ENCODE measurements at places on chromosomes 12 and 14.
A peak's percentile ranks its signal among the peaks of the same experiment; 100 is the strongest.

DNA sequence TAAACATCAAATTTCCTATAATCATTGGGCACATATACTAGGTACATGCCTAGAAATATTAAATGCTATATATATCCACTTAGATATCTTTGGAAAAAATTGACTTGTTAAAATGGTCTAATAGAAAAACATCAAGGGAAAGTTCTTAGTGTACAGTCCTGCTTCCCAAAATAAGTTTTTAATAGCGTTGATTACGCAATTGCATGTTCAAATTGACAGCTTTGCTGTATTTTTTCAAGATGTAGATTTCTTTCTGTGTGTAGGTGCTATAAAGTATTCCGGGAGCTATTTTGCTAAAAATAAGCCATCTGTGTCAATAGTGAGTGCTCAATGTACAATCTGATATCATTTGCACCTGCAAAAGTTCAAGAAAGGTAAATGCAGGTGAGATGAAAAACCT, 463.9 kb upstream of the ATP2B1 start:
- DNase-seq, result no peak

DNA sequence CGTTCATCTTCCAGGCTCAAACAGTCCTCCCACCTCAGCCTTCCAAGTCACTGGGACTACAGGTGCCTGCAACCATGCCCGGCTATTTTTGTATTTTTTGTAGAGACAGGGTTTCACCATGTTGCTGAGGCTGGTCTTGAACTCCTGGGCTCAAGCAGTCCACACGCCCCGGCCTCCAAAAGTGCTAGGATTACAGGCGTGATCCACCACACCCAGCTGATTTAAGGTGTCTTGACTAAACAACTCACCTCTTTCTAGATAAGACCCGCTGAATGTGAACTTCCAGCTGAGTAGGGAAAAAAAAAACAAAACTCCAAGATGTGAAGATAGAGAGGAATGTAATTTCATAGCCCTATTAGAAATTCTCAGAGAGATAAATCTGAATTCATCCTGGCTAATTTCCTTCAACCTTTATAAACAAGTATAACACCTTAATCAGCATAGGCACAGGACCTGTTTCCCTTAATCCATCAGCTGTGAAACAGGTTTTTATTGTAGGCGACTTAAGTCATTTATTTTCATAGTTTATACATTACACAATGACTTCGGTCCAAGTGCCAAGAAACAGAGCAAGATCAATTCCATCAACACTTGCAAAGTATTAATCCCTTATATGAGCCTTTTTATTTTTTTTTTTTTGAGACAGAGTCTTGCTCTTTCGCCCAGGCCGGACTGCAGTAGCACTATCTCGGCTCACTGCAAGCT, 51.5 kb downstream of the HCAR2 start:
- no peak for DNase-seq

GRCh38 chr14:58769011-58769643, 131.4 kb downstream of the DACT1 start:
- no peak for DNase-seq

GRCh38 chr14:57068511-57068910, 200.2 kb downstream of the EXOC5 start:
- DNase-seq, result no peak

DNA sequence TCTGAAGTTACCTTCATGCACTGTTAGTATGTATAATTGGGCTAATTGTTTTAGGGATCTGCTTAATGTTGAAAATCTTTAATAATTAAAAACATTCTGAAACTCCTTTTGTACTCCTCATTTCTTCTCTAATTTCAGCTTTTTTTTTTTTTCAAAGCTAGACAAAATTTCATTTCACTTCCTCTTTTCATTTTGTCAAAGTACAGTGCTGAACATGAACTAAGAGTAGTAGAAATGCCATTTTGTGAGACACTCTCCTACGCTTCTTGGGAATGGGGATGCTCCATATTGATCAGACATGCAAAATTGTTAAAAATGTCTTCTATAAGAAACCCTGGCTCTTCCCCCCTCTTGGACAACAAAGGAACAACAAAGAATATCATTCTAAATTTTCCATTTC, 1.7 kb downstream of the ABCD2 start:
- DNase-seq, result no peak

GRCh38 chr12:120292411-120292660, 633 bp upstream of the RNU4-2 start:
- DNase-seq, result no peak

- peak; percentile 20 for DNase-seq
Measured at GRCh38 chr12:69929531-69929930, 104.5 kb downstream of the MYRFL start.

DNA sequence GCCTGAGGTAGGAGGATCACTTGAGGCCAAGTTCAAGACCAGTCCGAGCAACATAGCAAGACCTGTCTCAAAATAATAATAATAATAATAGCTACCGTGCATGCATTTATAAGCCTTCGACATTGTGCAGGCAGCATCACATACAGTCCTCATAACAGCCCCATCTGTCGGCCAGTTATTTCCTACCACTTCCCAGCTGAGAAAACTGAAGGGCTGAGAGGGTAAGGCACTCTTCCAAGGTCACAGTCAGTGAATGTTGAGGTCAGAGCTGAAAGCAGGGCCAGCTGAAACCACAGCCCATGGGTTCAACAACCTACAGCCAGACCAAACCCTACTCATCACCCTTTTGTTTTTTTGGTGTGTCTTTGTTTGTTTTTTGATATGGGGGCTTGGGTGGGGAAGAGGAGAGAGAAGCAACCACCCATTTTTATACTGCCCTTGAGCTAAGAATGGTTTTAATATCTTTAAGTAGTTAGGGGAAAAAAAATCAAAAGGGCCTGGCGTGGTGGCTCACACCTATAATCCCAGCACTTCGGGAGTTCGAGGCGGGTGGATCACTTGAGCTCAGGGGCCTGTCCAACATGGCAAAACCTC, 16.8 kb upstream of the ITPK1 start:
- DNase-seq, result peak; percentile 43

DNA sequence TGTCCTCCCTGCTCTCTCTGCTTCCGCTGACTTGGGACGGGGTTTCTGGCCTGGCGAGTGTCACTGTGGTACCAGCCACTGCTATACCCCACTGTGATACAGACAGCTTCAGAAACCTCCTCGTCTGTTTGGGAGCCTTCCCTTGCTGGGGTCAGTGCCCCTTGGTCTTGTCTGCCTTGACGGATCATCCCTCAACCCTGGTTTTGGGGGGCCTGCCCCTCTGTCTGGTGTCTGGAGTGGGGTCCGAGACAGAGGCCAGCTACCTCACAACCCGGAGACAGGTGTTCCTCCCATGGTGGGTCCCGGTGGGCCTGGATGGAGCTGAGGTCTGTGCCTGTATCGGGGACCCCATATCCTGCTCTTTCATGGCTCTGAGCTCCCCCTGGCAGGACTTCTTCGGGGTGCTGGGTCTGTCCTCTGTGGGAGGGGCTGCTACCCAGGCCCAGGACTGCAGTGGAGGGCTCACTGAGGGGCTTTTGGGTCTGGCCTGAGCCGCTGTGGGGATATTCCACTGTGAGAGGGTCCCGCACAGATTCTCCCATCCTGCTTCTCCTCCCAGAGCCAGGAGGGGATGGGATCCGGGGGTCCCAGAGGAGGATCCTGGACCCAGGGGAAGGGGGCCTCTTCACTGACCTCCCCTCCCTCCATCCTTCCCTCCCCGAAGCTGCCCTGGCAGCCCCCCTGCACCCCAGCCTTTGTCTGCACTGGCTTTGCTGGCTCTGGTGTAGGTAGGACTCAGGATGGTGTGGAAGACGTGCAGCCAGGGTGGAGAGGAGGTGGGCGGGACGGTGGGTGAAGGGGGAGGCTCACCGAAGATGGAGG, 365.5 kb downstream of the TMEM121 start:
- no peak for DNase-seq

DNA sequence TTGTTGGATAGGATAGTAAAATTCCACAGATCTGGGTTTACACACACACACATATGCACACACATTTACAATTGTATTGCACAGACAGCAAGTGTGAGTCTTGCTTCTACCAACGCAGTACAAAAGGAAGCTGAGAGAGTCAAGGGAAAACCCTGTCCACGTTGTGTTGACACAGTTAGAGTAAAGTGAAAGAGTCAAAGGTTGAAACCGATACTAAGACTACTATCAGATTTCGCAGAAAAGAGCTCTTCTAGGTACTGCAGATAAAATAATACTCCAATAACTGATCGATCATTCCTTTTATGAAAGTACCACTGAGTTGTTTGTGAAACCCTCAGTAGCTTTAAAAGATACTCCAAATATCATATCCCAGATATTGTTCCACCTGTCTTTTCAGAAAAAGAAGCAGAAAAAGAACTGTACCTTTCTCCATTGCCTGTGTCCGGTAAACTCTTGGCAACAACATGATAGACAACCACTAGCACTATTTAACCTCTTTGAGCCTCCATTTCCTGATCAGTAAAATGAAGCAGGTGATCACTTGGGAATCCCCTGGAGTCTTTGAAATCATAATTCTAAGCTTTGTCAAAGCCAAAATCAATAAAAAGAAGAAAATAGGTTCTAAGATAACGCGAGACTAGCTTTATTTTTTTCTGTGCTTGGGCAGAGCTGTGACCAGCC, 224.6 kb upstream of the FOXN3 start:
- DNase-seq, result no peak

- no peak for DNase-seq
Measured at GRCh38 chr12:94622475-94622874, 27.9 kb downstream of the TMCC3 start.

- no peak for DNase-seq
Measured at GRCh38 chr14:93533437-93533836, 102.7 kb downstream of the UNC79 start.

DNA sequence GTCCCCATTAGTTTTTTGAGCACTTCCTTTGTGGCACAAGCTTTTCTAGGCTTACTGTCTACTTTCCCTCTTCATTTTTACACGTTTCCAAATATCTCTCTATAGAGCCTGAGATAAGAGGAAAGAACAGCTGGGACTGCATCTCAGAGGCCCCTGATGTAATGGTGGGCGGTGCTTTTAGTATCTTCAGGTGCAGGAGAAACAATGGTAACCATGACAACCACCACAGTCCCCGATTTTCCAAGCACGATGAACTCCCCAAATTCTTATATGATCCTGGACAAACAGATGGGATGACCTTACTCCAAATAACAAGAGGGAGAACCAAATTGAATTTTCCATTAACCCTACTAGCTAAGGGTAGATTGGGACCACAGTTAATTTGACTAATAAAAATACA, 103.3 kb downstream of the AEBP2 start:
- no peak for DNase-seq

DNA sequence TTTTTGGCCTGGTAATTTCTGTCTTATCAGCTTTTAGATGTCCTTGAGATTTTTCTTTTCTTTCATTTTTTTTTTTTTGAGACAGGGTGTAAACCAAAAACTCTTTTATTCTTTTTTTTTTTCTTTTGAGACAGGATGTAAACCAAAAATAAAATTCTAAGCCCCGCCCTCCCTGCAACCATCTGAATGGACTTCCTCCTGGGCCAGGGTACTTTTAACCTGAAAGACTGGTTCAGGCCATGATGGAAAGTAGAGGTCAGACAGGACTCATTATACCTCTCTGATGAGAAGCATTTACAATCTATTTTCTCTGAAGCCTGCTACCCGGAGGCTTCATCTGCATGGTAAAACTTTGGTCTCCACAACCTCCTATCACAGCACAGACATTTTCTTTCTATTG, 33.5 kb upstream of the TCL1B start:
- DNase-seq, result no peak

DNA sequence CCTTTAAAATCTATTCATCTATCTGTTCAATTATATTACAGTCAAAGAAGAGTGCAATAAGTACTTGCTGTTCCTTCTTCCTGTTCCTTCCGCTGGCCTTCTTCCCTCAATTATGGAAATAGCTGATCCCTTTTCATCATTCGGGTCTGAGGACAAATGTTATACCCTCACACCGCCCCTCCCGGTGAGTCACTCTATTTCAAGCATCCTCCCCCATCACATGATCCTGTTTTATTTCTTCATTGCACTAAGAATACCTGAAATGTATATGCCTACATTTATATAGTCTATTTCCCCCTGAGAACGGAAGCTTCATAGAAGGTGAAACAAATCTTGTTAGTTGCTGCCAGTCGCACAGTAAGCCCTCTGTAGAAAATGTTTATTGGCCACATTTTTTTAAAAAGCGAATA, 2.5 kb downstream of the SLC38A1 start:
- no peak for DNase-seq

DNA sequence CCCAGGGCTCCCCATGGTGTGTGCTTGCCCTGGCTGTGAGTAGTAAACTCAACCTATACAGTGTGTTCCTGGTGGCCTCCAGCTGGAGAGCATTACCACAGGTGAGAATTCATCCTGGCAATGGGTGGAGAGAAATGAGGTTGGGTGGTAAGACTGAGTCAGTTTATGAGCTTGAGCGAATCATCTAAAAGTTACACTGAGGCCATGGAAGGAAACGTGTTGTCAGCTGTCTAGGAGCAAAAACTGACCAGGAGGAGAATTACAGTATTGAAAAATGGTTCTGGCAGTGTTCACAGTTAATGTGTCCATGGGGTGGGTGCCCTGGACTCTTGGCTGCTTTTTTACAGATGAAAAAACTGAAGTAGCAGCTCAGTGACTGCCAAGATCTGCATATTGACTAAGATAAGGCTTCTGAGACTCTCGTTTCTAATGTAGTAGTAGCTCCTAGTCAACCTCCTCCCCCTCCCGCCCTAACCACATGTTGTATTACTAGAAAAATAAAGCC, 202.0 kb upstream of the AMIGO2 start:
- no peak for DNase-seq

DNA sequence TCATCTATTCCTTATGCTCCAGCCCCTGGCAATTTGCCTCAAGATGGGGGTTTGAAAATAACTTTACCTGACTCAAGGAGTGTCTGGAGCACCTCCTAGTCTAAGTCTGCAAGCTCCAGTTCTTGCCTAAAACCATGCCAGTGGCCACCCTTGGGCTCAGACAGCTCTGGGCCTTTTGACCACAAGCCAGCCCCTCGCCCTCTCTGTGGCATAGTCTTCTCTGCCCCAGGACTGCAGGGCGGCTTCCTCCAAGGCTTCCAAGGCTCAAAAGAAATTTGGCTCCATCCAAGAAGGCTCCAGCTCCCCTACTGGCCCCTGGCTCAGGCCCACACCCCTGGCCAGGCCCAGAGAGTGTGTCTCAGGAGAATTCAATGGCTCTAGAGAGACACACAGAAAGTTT, 14.8 kb downstream of the ACVRL1 start:
- no peak for DNase-seq

DNA sequence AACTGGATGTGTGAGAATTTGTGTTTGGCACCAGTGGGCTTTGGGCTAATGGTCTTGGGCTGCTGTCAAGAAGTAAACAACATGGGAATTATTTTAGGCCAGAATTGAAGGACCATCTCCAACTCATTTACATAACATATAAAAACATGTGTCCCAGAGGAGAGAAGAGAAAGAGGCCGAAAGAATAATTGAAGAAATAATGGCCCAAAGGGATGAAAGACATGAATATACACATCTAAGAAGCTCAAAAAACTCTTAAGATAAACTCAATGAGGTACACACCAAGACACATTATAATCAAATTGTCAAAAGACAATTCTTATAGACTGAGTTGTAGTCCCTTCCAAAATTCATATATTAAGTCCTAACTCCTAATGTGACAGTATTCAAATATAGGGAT, 56.1 kb upstream of the SCAF11 start:
- DNase-seq, result no peak

Measured in AG20443 (cell line).